ENCODE measurements at places on chromosomes 5 and 9. TPM values are rescaled to one million over a fixed set of nuclear protein-coding genes. Genes with fewer than 3 reads are reported as not detected.

GRCh38 chr5:52961274-52961681, 27.9 kb upstream of the ITGA2 start:
- DNase-seq: no peak

Gene CHSY3
- total RNA-seq: 1.3 TPM

DNA sequence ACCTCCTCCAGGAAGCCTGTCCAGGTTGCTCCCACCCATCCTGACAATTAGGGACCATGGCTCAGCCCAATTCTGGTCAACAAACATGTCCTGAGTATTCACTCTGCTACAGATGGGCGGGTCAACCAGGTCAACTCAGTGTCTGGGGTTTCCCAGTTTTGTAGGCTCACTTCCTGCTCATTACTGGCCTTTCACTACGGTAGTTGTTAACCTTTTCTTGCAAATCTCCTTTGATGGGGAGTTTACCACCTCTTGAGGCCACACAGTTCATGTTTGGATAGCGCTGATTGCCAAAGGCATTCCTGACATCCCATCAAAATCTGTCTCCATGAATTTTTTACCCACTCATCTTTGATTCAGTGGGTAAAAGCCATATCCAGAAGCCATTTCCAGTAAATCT, 13.8 kb downstream of the TMEM8B start:
- DNase-seq: no peak

GRCh38 chr5:60677850-60678664, 21.9 kb downstream of the DEPDC1B start:
- peak; percentile 36 for DNase-seq

Gene AJM1
- 1.8 TPM for total RNA-seq
